Gastrocnemius medialis (tissue), 4 donors: ENCODE measurements at places on chromosomes 3 and 15. TPM values are rescaled to one million over a fixed set of nuclear protein-coding genes. Genes with fewer than 3 reads are reported as not detected.

The TLR9 gene
- not detected for total RNA-seq

DNA sequence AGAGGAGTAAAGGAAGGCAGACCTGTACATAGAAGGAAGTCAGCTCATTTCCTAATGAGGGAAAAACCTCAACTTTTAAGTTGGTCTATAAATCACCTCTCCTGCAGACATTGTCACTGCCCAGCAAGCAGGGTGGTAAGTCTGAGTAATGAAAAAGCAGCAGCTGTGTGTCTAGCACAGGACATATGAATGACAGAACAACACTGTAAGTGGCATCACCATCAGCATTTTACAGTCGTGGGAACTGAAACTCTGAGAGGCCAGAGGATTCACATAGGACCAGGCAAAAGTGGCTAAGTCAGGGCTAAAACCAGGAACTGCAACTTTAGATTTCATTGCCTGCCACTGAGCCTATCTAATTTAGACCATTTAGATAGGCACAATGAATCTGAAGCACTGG is 235.6 kb downstream of the CLSTN2 start:
- no peak overlapping the region for H3K4me3 ChIP-seq
- H3K4me1 ChIP-seq: no peaks in the 10 kb centered on the region
- no peaks in the 10 kb centered on the region for H3K36me3 ChIP-seq
- H3K27me3 ChIP-seq: no peaks in the 10 kb centered on the region
- no peak overlapping the region for H3K27ac ChIP-seq

The ABCC5 gene
- 47.0 TPM for total RNA-seq

- H3K4me1 ChIP-seq: no peaks in the 10 kb centered on the region
- H3K27ac ChIP-seq: no peak overlapping the region
- no peaks in the 10 kb centered on the region for H3K27me3 ChIP-seq
- DNase-seq: no peak
Observed at GRCh38 chr3:130569461-130570365, 52.7 kb downstream of the COL6A6 start.

- H3K27ac ChIP-seq: no peak overlapping the region
- no peaks in the 10 kb centered on the region for H3K36me3 ChIP-seq
- no peak for DNase-seq
- H3K4me3 ChIP-seq: no peak overlapping the region
Observed at GRCh38 chr3:64578062-64578770, 109.6 kb downstream of the ADAMTS9 start.

- no peak overlapping the region for H3K4me3 ChIP-seq
- peaks cover 33% of the 10 kb centered on the region for H3K4me1 ChIP-seq
- no peaks in the 10 kb centered on the region for H3K27me3 ChIP-seq
- peak overlapping the region; percentile 79 for H3K27ac ChIP-seq
Observed at GRCh38 chr15:83099290-83099689, 8.2 kb upstream of the TM6SF1 start.

DNA sequence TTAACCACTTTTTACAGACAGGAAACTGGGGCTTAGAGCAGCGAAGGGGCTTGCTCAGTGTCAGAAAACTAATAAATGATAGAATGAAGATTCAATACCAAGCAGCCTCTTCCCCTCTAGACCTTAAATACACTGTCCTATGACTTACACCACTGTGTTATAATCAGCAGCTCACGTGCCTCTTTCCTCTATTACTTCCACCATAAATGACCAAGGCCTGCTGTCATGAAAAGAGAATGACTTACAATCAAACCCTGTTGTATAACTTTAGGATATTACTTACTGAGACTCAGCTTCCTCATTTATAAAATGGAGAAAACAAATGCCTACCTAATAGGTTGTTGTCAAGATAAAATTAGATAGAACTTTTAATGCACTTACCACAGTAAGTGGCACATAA is 11.6 kb downstream of the FMN1 start:
- H3K4me1 ChIP-seq: no peaks in the 10 kb centered on the region
- no peaks in the 10 kb centered on the region for H3K27me3 ChIP-seq
- no peak for DNase-seq
- no peak overlapping the region for H3K27ac ChIP-seq
- no peaks in the 10 kb centered on the region for H3K36me3 ChIP-seq

DNA sequence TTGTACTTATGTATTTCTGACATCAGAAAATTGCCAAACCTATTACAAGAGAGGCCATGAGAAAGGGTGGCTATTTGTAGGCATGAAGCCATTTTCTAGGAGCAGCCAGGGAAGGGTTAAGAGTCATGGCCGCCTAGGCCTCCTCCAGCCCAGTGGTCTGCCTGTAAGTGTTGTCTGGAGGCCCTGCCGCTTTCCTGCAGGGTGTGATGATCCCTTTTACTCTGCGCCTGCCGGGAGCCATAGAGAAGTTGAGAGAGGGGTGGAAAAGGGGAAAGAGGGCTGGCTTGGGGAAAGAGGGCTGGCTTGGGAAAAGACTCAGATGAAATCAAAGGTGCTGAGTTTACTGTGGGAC is 29.1 kb upstream of the KCTD6 start:
- H3K27me3 ChIP-seq: no peaks in the 10 kb centered on the region
- H3K36me3 ChIP-seq: no peaks in the 10 kb centered on the region
- peak overlapping the region; percentile 15 for H3K27ac ChIP-seq
- peaks cover 17% of the 10 kb centered on the region for H3K4me1 ChIP-seq
- no peak overlapping the region for H3K4me3 ChIP-seq
- no peak for DNase-seq

The VILL gene
- 0.51 TPM for total RNA-seq

- H3K4me3 ChIP-seq: no peak overlapping the region
- H3K36me3 ChIP-seq: no peaks in the 10 kb centered on the region
- H3K4me1 ChIP-seq: no peaks in the 10 kb centered on the region
- DNase-seq: no peak
- H3K27ac ChIP-seq: no peak overlapping the region
Observed at GRCh38 chr15:42011074-42011473, 9.8 kb downstream of the PLA2G4E start.

DNA sequence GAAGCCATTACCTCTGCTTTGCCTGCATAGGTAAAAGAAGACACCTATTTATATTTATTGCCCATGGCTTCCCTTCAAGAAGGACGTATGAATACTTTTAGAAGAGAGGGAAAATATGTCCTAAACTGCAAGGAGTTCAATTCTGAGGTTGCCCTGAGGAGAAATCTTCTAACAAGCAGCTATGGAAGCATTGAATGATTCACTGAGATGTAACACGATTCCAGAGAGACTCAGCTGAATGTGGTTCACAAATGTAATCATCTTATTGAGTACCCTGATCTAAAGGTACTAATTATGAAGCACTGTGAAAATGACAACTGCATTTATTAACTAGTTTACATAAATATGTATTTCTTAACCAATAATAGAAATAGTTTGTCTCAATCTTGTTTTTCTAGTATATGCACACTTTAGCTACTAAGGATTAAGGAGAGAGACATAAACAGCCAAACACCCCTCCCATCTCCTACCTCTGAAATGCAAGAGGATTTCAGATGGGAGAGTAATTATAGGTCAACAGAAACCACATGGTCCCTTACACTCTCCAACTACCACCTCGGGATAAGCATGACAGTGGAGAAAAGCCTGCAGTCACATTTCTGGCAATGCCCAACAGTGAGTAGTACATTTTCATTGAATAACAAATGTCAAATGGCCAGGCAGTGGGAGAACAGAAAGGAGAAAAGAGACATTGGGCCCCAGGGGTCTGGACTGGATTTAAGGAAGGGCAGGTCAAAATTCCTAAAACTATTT is 506.2 kb upstream of the IL12A start:
- no peak for DNase-seq
- H3K4me3 ChIP-seq: no peak overlapping the region
- H3K27me3 ChIP-seq: no peaks in the 10 kb centered on the region
- no peaks in the 10 kb centered on the region for H3K4me1 ChIP-seq
- no peaks in the 10 kb centered on the region for H3K36me3 ChIP-seq

DNA sequence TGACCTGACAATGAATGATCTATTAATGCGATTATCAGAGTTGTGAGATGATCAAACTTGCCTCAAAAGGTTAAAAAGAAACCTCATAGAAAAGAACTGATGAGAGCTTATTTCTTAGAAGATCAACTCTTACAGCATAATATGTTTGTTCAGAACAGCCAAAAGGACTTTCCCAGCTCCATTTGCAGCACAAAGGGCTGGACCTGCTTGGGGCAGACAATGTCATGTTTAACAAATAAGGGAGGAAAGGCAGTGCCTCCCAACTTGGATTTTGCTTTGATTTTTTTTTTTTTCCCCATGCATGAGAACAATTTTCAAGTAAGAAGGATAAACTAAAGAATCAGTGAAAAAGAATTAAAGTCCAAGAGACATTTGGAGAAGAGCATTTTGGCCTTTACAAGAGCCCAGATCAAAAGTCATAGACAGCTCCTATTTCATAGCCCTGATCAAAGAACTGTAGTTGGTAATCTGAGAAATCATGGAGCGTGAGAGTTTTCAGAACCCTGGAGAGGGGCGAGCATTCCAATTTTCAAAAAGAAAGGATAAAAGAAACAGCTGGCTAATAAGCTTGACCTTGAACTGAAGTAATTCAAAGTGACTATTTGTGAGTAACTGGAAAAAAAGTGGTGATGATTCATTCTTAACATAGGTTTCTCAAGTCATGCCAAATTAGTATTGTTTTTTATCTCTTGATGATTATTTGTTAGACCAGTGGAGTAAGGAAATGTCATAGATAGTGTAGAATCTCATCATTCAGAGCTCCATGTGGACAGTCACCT is 136.0 kb upstream of the CFAP20DC start:
- H3K27me3 ChIP-seq: no peaks in the 10 kb centered on the region
- H3K4me3 ChIP-seq: no peak overlapping the region
- no peaks in the 10 kb centered on the region for H3K36me3 ChIP-seq

The GATA2 gene
- total RNA-seq: 14.4 TPM

DNA sequence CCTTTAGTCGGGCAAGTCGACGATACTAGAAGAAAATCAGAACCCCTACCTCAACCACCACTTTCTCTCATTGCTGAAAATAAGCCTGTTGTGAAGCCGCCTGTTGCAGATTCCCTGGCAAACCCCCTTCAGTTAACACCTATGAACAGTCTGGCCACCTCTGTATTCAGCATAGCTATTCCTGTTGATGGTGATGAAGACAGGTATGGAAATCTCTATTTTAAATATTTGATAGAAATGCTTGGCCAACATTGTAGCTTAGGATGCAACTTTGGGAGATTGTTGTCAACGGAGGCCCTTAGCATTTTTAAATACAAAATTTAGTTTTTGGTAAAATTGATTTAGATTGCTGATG is 3.0 kb downstream of the TSC22D2 start:
- no peaks in the 10 kb centered on the region for H3K27me3 ChIP-seq
- H3K4me1 ChIP-seq: peaks cover 52% of the 10 kb centered on the region
- H3K27ac ChIP-seq: peak overlapping the region; percentile 99
- H3K36me3 ChIP-seq: no peaks in the 10 kb centered on the region
- no peak for DNase-seq
- peak overlapping the region; percentile 78 for H3K4me3 ChIP-seq

DNA sequence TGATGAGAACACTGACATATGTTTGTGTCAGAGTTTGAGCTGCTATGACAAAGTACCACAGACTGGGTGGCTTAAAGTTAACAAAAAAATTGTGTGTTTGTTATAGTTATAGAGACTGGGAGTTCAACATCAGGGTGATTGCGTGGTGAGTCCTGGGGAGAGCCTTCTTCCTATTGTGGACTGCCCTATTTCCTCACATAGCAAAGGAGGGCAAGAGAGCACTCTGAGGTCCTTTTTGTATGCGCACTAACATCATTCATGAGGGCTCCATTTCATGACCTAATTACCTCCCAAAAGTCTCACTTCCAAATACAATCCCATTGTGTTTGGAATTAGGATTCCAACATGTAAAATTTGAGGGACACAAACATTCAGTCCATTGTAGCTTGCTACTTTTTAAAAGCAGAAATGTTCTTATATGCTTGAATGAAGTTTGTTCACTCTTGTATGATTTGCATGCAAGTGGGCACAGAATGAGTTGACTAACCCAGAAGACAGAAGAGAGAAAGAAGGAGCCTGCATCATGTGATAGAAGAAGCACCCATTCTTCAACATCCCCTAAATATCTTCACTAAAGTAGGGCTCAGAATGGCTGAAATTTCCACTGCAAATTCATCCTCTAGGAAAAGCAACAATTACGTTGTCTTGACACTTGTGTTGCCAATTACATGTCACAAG is 18.9 kb upstream of the ALCAM start:
- H3K27ac ChIP-seq: no peak overlapping the region
- H3K27me3 ChIP-seq: no peaks in the 10 kb centered on the region
- no peaks in the 10 kb centered on the region for H3K36me3 ChIP-seq
- DNase-seq: no peak
- no peaks in the 10 kb centered on the region for H3K4me1 ChIP-seq
- H3K4me3 ChIP-seq: no peak overlapping the region

DNA sequence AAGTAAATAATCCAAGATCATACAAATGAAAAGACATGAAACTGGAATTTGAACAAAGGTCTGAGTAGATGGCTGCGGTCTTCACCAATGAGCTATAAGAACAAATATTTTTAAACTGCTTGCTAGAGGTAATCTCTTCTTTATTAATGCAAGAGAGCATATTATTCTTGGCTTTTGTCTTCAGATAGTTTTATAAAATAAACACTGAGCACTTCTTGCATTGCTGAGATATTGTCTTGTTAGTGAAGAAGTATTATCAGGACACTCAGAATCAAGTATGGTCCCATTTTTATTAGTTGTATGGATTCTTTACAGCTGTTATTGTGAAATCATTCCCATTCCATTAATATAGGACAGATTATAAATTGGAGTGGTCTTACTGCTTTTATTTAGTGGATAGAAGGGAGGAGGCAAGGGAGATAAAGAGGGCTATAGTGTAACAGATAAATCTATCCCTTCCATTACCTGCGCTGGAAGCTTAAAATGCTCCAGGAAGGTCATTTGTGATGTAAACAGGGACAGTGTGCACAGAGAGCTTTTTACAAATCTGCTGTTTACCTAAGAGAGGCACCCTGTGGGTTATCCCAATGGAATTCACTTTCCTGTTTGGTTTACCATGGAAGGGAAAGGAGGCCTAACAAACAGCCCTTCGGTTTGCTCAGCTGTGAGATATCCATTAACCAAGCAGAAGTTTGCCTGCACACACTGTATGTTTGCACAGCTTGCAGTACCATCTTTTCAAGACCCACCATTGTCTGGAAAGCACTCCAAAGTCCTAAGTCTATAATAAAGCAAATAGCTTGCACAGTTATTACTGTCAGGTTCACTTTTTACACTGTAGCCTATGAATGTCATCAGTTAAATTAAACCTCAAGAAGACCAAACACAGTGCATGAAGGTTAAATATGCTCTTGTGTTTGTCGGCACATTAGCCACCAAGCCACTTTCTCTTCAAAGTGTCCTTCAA is 347.7 kb upstream of the TGFBR2 start:
- H3K27ac ChIP-seq: no peak overlapping the region
- no peak overlapping the region for H3K4me3 ChIP-seq
- H3K4me1 ChIP-seq: no peaks in the 10 kb centered on the region

- no peaks in the 10 kb centered on the region for H3K4me1 ChIP-seq
- DNase-seq: no peak
- H3K4me3 ChIP-seq: no peak overlapping the region
Observed at GRCh38 chr3:109339197-109339596, 1.9 kb upstream of the DPPA4 start.

- no peak overlapping the region for H3K4me3 ChIP-seq
- H3K36me3 ChIP-seq: no peaks in the 10 kb centered on the region
- H3K4me1 ChIP-seq: peaks cover 21% of the 10 kb centered on the region
- DNase-seq: no peak
Observed at GRCh38 chr15:100041127-100041828, 300.5 kb downstream of the ADAMTS17 start.
